ENCODE measurements at places on chromosomes 11 and 22.

DNA sequence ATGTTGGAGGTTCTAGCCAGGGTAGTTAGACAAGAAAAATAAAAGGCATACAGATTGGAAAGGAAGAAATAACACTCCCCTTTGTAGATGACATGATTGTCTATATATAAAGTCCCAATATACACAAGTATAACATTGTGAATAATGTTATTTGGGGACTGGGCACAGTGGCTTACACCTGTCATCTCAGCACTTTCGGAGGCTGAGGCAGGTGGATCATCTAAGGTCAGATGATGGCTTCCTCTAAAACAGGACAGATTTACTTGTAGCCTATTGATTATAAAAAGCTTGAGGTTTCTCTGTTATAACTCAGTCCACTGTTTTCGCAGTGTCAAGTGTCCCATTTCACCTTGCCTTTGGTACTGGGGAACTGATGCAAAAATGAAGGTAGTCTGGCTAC lies 19.6 kb downstream of the ATM start:
- DNase-seq: no peak

- DNase-seq: no peak
Measured at GRCh38 chr11:91312541-91312940, 912.1 kb upstream of the FAT3 start.

DNA sequence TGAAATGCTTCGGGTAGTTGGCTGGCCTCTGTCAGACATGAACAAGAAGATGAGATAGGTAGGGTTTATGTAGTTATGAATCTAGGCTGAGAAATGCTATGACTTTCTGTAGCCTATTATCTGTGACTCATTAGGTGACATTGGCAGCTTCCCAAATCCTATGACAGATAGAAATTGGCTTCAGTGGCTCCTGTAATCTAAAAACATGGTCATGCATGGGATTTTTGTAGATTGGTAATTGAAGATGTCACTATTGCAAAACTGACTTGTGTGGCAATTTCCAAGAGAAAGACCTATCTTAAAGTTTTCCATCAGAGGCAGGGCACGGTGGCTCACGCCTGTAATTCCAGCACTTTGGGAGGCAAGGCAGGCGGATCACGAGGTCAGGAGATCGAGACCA lies 29.4 kb upstream of the GRIK4 start:
- no peak for DNase-seq

DNA sequence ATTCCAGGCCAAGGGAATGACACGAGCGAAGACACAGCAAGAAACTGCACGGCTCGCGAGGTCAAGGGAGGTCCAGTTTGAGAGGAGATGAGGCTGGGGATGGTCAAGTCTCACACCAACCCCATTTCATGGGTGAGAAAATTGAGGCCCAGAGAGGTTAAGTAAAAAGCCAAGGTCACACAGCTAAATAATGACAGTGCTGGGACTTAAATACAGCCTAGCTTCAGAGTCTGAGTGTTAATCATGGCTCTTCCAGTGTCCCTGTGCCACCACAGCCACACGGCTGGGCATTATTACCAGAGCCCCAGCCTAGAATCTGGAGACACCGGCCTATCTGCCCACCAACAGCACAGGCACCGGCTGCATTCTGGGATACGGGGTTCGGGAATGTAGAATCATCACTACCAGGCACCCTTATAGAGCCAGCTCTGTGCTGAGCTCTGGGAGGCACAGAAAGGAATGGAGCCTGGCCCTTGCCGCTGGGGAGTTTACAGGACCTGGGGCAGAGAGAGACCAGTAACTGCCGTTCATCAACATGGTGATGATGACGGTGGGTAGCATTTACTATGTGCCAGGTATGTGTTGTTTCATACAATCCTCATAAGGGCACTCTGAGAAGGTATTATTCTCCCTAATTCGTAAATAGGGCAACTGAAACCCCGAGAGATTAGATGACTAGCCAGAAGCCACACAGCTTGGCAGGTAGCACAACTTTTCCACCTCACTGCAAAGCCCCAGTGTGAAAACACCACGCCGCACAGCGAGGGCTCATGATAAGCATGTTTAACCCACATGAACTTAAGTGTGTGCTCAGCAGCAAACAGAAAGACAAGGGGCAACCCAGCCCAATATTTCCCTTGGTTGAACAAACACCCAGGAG lies 51.8 kb downstream of the CD6 start:
- peak; percentile 71 for DNase-seq

DNA sequence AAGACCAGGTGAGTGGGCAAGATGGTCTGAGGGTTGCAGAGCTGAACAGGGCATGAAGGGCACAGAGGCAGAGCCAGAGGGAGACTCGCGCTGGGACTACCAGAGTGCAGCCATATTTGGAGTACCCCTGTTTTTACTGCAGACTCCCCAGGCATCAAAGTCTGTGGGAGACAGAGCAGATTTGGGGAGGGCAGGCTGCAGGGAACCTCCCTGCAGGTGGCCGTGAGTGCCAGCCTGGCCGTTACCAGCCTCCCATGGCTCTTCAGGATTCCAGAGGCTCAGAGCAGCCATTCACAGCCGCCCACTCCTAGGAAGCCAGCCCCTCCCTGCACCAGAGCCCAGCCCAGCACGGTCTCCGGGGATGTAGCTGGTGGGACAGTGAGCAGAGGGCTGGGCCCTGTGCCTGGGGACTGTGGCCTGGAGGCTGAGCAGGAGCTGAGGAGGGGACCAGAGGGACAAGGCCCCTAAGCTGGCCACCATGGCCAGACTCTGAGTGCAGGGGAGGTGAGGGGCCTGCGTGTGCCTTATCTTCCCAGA lies at the start of gene SEPTIN3:
SEPTIN3 (plus strand) TSS at position 334 of the 537 bp plus-strand sequence. CDS start 2,050 bp downstream, outside the sequence.
- DNase-seq: no peak

- no peak for DNase-seq
Measured at GRCh38 chr22:21985214-21985613, 2.6 kb upstream of the TOP3B start.

DNA sequence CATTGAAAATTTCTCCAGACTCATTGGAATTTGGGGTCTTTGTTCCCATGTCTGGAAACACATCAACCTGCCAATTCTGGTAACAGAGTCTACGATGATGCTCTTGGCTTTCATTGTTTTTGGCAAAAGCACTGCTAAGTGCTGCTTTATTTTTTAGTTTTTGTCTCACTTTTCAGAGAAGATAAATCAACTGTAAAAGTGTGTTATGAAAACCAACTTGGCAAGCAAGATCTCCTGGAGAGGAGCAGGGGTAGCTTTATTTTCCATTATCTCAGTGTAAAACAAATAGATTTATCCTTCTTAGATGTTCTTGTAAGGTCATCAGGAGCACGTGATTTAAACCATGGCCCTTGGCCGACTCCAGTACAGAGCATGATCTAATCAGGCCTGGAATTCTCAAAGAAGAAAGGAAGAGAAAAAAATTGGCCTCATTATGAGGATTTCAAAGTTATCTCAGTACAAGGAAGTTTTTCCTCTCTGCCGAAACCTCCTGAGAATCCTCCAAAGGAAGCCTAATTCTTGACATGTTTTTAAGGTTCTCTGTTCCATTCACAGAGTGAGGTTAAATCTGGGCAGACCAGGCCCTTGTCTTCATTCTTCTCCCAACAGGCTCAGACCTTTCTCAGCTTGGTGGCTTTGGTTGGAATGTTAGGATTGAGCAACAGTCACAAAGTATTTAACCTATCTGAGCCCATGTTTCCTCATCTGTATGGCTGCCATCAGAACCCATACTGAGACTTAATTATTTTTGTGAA lies 16.4 kb upstream of the PAMR1 start:
- no peak for DNase-seq

DNA sequence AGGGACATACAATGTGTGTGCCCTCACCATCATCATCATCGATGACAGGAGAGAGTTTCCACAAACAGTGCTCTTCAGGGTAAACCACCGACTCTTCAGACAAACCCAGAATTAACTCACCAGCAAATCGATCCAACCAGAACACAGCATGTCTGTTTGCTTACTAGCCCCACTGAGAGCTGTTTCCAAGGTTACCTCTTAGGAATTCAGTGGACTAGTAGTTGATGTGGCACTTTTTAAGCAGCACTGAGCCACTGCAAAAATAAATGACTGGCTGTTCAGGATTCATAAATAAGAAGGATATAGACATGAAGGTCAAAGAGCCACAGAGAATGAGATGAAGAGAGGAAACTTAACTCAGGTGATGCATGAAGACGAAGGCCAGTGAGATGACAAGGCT lies 83.1 kb downstream of the PARVA start:
- no peak for DNase-seq

Data from CD4-positive, alpha-beta T cell treated with Interleukin-21 for 1 hour (primary cell).